MV-4-11 (cell line): ENCODE measurements at places on chromosomes 4 and X.
A peak's percentile ranks its signal among the peaks of the same experiment; 100 is the strongest.

DNA sequence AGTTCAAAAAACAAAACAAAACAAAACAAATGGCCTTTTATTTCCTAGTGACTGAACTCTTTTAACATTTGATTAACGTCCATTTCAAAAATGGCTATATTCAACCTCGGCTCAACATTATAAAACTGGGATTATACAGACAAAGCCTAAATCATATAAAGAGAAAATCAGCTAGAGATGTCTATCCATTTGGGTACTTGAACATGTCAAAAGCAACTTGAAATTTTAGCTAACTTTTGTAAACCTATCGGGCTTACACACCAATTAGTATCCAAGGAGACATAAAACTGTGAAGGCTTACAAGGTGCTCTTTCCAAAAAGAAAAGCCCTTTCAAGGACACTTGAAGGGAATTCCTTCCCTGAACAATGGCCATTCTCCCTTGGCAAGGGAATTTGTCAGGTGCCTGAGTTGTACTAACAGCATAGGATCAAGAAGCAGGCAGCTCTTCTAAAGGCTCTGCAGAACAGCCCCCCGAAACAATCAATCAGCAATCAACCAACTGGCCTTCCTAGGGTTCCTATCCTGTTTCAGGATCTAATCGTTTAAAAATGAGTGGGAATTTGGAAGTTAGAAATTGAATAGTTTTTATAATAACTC, 633.7 kb upstream of the HTR2C start:
- no peak for DNase-seq

- no peak for DNase-seq
Observed at GRCh38 chr4:31592293-31592692, 872.1 kb downstream of the PCDH7 start.

DNA sequence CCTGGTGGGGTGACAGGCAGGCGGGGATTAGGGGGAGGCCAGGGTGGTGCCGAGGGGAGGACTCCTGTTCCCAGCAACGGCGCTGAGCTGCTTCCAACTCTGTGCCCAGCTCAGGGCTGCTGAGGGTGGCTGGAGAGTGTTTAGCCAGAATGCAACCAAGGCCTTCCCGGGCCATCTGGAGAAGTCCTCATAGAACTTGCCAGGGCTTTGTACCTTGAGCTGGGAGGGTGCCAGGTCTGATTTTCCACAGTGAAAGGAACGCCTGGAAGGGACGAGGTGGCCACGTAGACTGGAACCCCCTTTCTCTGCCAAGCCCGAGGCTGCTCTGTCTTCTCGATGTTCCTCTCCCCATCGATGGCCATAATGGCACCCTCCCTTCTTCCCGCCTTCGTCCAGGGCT, 57.0 kb upstream of the GPR78 start:
- no peak for DNase-seq

DNA sequence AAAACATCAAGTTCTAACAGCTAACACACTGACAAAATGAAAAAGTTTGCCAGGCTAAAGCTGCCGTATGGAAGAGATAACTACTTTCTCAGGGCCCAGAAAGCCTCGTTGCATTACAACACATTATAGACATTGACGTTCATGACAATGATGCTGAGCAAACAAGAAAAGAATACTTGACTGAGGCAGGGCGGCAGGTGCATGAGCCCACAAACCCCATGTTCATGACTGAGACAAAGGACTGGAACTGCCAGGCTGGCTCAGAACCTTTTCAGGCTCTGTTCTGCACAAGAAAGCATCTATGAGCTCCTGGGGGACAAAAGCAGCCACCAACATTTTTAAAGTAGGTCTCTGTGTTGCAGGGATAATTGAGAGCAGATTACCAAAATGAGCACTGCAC, 13.6 kb downstream of the TLR6 start:
- DNase-seq: no peak

GRCh38 chr4:123631786-123632692, 235.4 kb downstream of the SPRY1 start:
- DNase-seq: peak; percentile 66

- peak; percentile 82 for DNase-seq
Observed at GRCh38 chr4:102687373-102687981, 73.3 kb downstream of the MANBA start.

GRCh38 chrX:68942840-68943239, 114.0 kb downstream of the EFNB1 start:
- DNase-seq: no peak

- no peak for DNase-seq
Observed at GRCh38 chr4:38235354-38235753, 275.2 kb downstream of the PTTG2 start.

DNA sequence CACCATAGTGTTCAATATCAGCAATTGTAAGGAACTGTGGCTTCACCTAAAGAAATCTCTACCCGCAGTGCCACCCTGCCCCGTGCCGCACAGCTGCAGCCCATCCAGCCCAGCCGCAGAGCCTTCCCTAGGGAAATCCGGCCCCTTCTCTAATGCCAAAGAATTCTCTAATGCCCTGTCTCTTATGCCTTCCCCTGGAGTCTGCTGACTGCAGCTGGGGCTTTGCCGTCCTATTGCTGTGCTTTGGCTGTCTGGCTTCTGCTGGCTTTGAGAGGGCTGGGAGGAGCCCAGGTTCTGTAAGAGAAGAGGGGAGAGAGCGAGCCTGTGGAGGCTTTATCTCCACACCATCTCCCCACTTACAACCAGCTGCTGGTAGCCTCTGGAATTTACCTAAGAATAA, 85.9 kb upstream of the HELT start:
- DNase-seq: no peak

DNA sequence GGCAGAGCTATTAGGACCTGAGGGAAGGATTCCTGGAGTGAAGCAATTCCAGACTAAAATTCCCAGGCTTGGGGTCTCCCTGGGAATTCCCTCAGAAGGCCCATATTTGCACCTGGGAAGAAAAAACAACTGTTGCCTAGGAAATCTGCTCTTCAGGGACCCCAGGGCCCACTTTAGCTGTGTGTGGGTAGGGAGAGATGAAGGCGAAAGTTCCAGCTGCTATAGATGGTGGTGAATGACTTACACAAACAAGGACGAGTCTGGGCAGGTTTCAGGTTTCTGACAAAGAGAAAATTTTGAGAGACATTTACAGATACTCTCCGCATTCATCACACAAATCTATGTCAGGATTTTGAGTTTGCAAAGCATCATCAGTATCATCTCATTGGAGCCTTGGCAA, 126.1 kb downstream of the GPC3 start:
- DNase-seq: no peak

DNA sequence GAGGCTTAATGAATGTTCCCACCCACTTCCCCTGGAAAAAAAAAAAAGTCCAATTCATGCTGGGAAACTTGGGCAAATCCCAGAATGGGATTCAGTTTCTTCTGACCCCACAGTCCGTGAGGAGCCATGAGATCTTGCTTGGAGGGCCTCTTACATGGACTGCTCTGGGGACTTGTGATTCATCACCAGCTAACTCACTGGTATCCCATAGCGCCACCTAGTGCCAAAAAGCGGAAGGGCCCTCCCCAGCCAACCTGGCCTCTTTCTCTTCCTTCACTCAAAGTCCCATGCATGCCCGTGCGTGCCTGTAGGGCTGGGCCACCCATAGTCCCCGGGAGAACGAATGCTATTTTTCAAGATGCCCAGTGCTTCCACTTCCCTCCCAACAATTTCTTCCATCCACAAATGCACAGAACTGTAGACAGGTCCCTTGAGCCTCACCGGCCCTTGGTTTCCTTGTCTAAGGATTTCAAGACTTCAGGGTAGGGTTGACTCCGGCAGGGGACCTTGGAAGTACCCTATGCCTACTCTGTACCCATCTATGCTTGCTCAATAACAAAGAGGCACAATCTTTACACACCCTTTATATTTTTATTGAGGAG, 5.1 kb downstream of the RTL5 start:
- DNase-seq: peak; percentile 66

DNA sequence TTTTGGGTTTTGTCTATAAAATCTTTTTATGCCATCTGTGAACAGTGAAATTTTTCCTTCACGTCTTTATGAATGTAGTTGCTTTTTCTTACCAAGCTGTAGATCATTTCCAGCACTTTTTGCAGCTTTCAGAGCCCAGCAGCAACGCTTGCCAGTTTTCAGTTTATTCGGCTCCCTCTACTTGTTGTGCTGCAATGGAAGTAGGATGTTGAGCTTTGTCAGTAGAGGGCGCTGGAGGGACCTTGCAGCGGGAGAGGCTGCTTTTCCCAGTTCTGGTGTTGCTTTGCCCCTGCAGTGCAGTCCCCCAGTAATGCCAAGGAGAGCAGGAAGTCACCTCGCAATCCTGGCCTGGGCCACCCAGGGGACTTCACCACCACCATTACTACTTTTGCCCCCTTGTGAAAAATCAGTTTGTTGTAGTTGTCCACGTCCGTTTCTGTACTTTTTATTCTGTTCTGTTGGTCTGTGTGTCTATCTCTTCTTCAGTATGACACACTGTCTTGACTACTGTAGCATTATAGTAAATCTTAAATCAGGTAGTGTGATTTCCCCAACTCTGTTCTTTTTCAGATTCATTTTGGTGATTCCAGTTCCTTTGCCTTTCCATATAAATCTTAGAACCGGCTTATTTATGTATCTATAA, 21.8 kb downstream of the CMC4 start:
- peak; percentile 15 for DNase-seq

- no peak for DNase-seq
Observed at GRCh38 chr4:110823251-110823650, 200.4 kb upstream of the PITX2 start.

DNA sequence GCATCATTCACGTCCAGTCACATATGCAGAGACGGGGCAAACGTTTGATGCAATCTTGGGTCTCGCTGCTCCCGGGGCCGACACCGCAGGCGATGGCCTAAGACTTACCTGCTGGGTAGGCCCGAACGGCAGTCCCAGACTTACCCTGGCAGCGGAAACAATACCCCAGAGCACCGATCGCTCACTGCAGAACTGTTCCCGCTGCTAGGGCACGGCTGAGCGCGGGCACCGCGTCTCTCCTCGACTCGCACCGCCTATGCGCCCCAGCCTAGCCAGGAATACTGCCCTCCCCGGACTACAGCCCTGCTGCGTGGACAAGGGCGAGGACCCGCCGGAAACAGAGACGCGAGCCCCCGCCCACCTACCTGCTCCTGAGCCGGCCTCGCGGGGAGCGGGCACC, 86.2 kb downstream of the HPRT1 start:
- DNase-seq: no peak

DNA sequence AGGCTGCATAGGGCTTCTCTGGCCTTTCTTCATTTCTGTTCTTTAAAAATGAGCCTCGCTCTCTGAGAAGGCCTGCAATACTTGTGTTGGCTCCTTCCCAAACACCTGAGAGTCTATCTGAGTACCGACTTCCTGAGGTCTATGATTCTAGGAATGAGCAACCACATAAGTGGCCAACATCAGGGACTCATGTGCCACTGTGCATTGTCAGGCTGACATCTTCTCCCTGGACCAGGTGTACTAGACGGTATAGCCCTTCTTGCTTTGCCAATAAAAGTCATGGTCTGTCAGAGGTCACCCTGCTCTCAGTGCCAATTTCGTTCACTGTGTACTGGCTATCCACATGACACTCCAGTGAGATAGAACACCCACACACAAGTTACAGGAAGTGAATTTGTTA, 67.4 kb upstream of the EPHA5 start:
- no peak for DNase-seq

GRCh38 chr4:119139311-119139710, 3.7 kb downstream of the MYOZ2 start:
- no peak for DNase-seq

DNA sequence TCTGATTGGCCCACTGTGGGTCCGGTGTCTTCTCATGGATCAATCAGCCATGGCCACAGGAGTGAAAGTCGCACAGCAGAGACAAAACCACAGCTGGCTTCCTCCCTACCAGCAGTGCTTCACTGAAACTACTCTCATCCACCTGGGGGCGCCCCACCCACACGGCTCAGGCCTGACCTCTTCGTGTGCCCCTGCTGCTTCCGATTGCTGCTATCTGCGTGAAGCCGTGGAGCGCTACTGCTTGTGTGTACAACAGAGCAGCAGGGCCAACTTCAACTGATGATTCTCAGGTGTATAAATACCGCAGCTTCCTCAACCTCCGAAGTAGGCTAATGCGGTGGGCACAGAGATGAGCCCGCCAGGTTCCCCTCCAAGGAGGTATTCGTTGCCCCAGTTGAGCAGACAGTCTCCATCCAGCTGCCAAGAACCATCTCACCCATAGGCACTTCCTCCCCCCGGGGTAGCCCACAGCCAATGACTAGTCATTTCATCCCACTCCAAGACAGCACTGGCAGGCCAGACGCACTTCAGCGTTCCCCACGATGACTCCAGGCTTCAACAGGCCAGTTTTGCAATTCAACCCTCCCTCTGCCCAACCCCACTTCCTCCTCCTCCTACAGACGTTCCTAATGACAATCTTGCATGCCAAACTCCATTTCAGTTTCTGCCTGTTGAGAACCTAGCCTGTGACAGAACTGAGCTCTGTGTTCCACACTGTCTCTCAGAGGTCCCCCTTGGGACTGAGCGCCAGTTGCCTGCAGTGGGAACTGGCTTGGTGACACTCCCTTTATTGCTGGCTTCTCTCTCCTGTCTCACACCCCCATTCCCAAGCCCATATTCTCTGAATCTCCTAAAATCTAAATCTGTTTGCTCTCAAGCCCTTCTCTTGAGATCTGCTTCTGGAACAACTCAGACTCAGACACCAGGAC, 41.3 kb upstream of the ATP6AP2 start:
- peak; percentile 89 for DNase-seq

DNA sequence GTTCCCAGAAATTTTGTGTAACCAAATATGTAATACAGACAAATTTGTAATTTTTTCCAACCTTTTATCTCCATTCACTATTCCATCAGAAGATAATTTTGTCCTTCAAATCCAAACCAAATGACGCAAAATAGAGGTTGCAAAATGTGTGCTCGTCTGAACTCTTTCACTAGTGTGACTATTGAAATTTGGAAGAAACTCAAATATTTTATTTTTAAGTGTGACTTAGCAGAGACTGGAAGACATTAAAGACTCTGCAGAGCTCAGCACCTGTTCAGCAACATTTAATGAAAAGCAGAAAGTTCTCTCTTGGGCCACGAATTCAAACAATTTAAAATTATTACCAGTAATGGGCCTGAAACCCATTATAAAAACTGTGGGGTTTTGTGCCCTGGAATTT, 30.0 kb upstream of the APELA start:
- DNase-seq: no peak

DNA sequence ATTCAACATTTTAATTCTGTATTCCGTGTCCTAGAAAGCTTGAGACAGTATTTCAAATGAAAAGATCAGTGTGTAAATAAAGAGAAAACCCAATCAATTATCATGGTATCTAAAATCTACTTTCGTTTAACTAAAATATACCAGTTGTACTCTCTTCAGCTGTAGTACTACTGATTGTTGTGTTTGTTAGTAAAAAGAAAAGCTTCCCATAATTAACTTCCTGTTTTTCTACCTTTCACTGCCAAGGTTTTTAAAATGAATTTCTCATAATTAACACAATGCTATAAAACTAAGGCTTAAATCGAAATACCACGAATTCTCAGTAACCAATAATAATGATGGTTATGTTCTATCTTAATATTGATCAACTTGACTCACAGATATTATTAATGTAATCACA, 37.4 kb downstream of the PPP3CA start:
- peak; percentile 15 for DNase-seq
